Hematopoietic multipotent progenitor cell treated with erythropoietin and hydrocortisone succinate and interleukin-3 and kit ligand, for 8 days (in vitro differentiated cells): ENCODE measurements at places on chromosomes 3 and 15.

DNA sequence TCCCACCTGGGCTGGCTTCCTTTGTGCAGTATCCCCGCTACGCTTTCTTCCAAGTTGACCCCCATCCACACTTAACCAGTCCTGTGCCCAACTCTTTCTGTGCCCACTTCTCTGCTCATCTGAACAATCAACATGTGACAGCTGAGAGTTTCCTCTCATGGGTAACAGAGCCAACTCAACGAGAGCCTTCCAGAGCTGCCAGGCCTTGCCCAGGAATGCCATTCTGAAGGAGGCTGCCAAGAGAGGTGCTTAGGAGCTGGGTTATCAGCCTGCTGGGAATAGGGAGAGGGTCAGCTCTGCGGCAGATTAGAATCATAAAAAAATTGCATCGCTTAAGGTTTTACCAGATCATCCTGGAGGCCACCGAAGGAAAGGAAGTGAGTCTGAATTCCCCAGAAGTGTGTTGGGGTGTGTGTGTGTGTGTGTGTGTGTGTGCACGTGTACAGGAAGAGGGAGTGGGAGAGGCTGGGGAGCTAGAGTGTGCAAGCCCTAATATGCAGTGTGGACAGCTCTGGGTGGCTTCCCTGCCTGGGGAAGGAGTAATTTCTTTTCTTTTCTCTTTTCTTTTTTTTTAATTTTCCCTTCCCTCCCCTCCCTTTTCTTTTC is 66.7 kb downstream of the ITGA11 start:
- no peak for DNase-seq

DNA sequence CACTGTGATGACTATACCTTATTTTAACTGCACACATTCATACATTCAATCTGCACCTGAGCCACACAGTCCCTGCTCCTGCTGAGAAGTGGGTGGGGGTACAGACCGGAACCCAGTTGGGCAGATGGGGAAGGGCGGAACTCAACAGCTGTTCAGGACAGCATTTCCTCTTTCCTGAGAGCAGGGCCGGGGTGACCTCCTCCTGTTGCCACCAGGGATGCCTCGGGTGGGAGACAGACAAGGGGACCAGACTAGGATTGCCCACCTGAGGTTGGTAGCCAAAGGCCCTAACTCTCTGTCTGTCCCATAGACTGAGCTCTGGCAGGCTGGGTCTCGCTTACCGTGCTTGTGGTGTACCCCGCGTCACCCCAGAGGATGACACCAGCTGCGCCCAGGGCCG is 3.9 kb downstream of the HYAL2 start:
- DNase-seq = no peak

DNA sequence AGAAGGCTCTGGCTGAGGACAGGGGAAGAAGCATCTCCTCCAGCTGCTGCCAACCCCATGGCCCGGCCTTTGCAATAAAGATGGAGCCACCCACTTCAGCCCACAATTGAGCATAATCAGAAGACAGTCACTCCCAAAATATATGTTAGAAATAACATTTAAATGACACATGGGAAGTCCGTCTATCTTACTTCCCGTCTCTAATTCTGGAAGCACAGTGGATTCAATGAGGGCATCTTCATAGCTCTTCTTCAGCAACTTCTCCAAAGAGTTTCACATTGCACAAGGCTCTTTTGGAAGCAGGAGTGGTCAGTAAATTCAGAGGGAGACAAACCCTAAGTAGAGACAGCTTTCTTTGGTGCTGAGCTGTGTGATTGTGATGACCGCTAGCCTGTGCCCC is 67.0 kb upstream of the SEC61A1 start:
- no peak for DNase-seq

DNA sequence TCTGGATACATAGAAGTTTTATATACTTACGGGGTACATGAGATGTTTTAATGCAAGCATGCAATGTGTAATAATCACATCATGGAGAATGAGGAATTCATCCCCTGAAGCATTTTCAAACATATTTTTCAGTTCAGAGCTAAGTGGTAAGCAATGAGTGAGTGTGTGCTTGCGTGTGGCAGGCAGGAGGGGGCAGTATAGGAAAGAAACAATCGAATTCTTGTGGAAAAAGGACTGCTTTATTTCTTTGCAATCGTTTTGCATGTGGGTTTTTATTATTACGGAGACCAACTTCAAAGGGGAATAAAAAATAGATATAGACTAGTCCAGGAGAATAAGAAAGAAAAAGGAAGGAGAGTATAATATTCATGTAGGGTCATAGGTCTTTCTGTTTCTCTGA is 271.6 kb downstream of the CHL1 start:
- DNase-seq = no peak
